ENCODE measurements at places on chromosomes 12 and 14. TPM values are rescaled to one million over a fixed set of nuclear protein-coding genes. Genes with fewer than 3 reads are reported as not detected.

DNA sequence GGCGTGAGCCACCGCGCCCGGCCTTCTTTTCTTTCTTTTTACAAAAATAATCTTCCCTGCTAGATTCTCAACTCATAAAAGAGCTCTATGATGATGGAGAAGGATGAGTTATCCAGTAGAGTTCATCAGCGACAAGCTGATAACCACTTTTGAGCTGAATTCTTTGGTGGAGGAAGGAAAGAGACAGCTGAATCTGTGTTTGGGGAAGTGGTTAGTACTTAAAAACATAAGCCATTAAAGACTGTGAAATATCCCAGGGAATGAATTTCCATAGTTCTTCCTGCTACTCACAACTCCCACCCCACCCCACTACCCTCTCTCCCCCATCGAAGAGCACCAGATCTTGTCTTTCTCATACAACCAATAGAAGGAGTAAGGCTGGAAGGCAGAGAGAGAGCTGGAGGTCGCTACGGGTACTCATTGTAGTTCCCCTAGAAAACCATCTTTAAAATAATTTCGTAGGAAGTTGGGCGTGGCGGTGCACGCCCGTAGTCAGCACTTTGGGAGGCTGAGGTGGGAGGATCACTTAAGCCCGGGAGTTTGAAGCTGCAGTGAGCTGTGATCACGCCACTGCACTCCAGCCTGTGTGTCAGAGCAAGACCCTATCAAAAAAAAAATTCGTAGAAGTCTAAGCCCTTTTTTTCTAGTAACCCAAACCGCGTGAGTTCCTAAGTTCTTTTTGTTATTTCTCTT, 647 bp upstream of the ESPL1 start:
- peak overlapping the region; percentile 33 for H3K4me3 ChIP-seq
- no peaks in the 10 kb centered on the region for H3K4me1 ChIP-seq
- H3K27ac ChIP-seq: no peak overlapping the region
- no peaks in the 10 kb centered on the region for H3K27me3 ChIP-seq
- no peak for DNase-seq
- H3K36me3 ChIP-seq: no peaks in the 10 kb centered on the region

Gene KCNMB4
- 2.6 TPM for total RNA-seq

DNA sequence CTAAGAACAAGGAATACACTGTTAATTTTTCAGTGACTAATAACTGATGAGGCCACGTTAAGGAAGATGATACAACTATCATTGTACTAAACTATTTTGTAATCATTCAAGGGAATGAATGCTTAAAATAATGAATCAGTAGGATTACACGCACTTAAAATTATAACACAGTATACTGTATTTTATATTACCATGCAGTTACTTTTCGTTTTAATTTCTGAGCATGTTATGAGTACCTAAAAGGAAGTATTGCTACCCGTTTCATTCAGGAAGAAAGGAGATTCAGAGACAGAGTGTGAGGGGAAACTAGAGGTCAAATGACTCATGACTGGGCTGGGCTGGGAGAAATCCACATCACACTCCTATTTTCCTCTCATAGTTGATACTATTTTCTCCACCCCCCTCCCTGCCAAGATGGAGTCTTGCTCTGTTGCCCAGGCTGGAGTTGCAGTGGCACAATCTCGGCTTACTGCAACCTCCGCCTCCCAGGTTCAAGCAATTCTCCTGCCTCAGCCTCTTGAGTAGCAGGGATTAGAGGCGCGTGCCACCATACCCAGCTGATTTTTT, 202.0 kb downstream of the PPM1H start:
- H3K36me3 ChIP-seq: no peaks in the 10 kb centered on the region
- H3K4me3 ChIP-seq: no peak overlapping the region
- no peaks in the 10 kb centered on the region for H3K27me3 ChIP-seq
- H3K27ac ChIP-seq: no peak overlapping the region
- DNase-seq: no peak

DNA sequence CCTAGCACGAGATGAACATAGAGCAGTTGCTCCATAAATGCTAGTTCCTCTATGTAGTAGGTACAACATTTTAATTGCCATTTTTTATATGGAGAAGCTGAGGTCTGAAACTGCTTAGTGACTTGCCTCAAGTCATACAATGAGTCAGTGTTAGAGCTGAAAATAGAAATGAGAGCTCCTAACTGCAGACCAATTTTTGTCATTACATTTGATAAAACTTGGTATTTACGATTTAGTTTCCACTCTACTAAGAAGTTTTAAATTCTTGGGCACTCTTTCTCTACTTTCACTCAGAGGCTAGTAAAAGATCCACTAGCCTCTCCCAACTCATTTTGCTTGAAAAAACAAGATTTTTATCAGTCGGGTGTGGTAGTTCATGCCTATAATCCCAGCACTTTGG, 8.1 kb upstream of the TMED10 start:
- H3K36me3 ChIP-seq: no peaks in the 10 kb centered on the region
- DNase-seq: no peak
- no peak overlapping the region for H3K27ac ChIP-seq
- H3K4me3 ChIP-seq: no peak overlapping the region
- H3K4me1 ChIP-seq: peaks cover 12% of the 10 kb centered on the region

Gene FAM90A1
- total RNA-seq: not detected

Gene CFAP251
- total RNA-seq: 0.60 TPM

Gene FAM186B
- total RNA-seq: 0.32 TPM

Gene LRRK2
- total RNA-seq: 10.9 TPM

GRCh38 chr12:47077206-47078085, 2.0 kb upstream of the PCED1B start:
- no peaks in the 10 kb centered on the region for H3K27me3 ChIP-seq
- no peak overlapping the region for H3K4me3 ChIP-seq
- H3K36me3 ChIP-seq: no peaks in the 10 kb centered on the region
- H3K4me1 ChIP-seq: no peaks in the 10 kb centered on the region
- no peak overlapping the region for H3K27ac ChIP-seq
- DNase-seq: no peak

Gene NGB
- not detected for total RNA-seq

Gene SAMD15
- not detected for total RNA-seq

Gene SIX1
- not detected for total RNA-seq

Gene EGLN3
- 46.5 TPM for total RNA-seq

GRCh38 chr12:55996201-55996714, 818 bp upstream of the SUOX start:
- peak overlapping the region; percentile 27 for H3K4me3 ChIP-seq
- no peak for DNase-seq
- peaks cover 12% of the 10 kb centered on the region for H3K4me1 ChIP-seq
- no peaks in the 10 kb centered on the region for H3K27me3 ChIP-seq
- H3K36me3 ChIP-seq: peaks cover 44% of the 10 kb centered on the region

GRCh38 chr14:76930549-76930948, 98.0 kb downstream of the IRF2BPL start:
- no peak overlapping the region for H3K27ac ChIP-seq
- no peak for DNase-seq
- H3K36me3 ChIP-seq: no peaks in the 10 kb centered on the region
- no peaks in the 10 kb centered on the region for H3K27me3 ChIP-seq
- no peak overlapping the region for H3K4me3 ChIP-seq

Gene SERPINA3
- total RNA-seq: 104 TPM

- no peak overlapping the region for H3K27ac ChIP-seq
- no peaks in the 10 kb centered on the region for H3K27me3 ChIP-seq
- H3K4me1 ChIP-seq: no peaks in the 10 kb centered on the region
- DNase-seq: no peak
- no peaks in the 10 kb centered on the region for H3K36me3 ChIP-seq
- H3K4me3 ChIP-seq: no peak overlapping the region
These were observed 226.7 kb upstream of the ABCD2 start for GRCh38 chr12:39846304-39846703.

DNA sequence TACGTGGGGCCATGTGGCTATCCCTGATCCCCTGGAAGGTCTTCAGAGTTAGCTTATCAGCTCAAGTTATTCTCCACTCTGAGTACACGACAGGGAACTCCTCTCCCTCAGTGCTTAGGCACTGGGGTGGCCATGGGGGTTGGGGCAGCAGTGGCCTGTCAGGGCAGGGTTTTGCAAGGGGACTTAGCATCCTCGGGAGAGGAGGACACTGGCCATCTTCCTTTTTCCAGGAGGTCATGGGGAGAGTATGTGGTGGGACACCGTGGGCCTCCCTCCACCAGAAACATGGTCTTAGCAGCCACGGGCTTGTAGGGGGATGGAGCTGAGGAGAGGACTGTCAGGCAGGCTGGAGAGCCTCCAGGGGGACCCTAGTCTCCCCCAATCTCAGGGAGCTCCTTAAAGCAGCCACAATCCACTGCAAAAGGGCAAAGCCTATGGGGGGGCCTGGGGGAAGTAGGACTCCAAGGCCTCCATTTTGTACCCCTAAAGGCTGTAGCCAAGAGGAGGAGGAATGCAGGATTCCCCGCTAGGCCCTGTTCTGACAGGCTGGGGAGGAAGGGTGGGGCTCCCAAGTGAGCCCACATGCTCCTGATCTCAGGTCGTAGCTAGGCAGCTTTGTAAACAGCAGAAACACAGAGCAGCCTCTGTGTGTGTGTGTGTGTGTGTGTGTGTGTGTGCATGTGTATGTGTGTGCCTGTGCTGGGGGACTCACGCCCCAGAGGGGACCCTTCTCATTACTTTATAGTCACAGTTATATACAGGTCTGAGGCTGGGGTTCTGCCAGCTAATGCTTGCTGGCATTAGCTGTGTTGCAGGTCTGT, 36.6 kb downstream of the KRT80 start:
- H3K4me1 ChIP-seq: peaks cover 9% of the 10 kb centered on the region
- H3K27ac ChIP-seq: no peak overlapping the region
- no peak overlapping the region for H3K4me3 ChIP-seq
- DNase-seq: peak; percentile 51
- no peaks in the 10 kb centered on the region for H3K36me3 ChIP-seq

DNA sequence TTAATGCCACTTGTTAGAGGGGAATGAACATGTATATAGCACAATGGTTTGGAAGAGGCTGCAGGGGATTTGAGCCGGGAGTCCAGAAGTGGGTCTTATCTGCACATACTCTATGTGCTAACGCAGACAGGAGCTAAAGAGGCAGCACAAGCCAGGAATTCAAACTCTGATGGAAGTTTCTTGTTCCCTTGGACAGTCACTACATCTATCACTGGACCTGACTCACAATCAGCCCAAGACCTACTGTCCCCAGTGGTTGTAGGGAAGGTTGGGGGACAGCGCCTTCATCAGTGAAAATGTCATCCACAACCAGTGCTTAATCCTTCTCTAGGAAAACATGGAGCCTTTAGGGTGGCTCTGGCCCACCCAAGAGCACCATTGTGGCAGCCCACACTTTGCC, 107.8 kb downstream of the GCH1 start:
- H3K27me3 ChIP-seq: no peaks in the 10 kb centered on the region
- no peaks in the 10 kb centered on the region for H3K36me3 ChIP-seq
- no peak for DNase-seq
- H3K27ac ChIP-seq: no peak overlapping the region

- peaks cover 18% of the 10 kb centered on the region for H3K36me3 ChIP-seq
- no peak for DNase-seq
- no peak overlapping the region for H3K27ac ChIP-seq
- H3K27me3 ChIP-seq: no peaks in the 10 kb centered on the region
- no peak overlapping the region for H3K4me3 ChIP-seq
These were observed 71.4 kb downstream of the TMEM260 start for GRCh38 chr14:56650979-56651378.

DNA sequence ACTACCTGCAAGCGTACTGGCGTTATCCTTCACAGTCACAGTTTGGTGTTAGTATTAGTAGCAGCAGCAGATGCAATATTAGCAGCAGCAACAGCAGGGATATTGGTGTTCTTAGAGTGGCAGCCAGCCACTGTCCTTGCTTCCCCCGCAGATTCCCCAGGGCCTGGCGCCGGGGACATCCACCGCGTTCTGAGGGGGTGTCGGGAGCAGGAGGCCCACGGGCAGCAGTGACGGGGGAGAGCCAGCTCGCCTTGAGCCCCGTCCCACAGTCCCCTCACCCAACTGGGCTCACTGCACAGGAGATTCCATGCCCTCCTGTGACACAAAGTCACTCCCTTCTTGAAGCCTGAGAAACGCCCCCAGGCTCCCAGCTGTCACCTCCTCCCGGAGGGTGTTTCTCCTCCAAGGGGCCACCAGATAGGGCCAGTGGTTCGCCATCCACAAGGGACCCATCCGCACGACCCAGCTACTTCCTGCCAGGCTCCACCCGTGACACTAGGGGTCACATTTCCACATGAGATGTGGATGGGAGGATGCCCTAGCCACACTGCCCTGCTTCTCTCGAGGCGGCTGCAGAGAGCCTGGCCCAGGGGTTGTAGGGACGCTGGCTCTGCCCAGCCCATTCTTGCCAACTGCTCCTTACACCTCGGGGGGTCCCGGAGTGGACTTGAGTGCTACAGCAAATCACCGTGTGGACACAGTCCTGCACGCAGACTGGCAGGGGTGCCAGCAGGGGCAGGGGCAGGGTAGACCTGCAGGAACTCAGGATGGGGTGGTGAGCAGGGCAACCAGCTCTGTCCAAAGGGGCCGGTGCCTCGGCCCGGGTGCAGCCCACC, 123.1 kb downstream of the PIWIL1 start:
- no peaks in the 10 kb centered on the region for H3K4me1 ChIP-seq
- H3K27ac ChIP-seq: no peak overlapping the region
- no peaks in the 10 kb centered on the region for H3K27me3 ChIP-seq
- no peaks in the 10 kb centered on the region for H3K36me3 ChIP-seq
- DNase-seq: no peak

Gene NKX2-1
- not detected for total RNA-seq

GRCh38 chr14:71004481-71004880, 97.2 kb downstream of the PCNX1 start:
- no peaks in the 10 kb centered on the region for H3K27me3 ChIP-seq
- H3K4me1 ChIP-seq: peaks cover 7% of the 10 kb centered on the region
- H3K27ac ChIP-seq: no peak overlapping the region
- H3K4me3 ChIP-seq: no peak overlapping the region
- H3K36me3 ChIP-seq: no peaks in the 10 kb centered on the region

Gene CAPZA3
- not detected for total RNA-seq

GRCh38 chr12:87793131-87793530, 236.1 kb downstream of the C12orf50 start:
- H3K27me3 ChIP-seq: no peaks in the 10 kb centered on the region
- H3K4me1 ChIP-seq: no peaks in the 10 kb centered on the region
- H3K27ac ChIP-seq: no peak overlapping the region
- DNase-seq: no peak

DNA sequence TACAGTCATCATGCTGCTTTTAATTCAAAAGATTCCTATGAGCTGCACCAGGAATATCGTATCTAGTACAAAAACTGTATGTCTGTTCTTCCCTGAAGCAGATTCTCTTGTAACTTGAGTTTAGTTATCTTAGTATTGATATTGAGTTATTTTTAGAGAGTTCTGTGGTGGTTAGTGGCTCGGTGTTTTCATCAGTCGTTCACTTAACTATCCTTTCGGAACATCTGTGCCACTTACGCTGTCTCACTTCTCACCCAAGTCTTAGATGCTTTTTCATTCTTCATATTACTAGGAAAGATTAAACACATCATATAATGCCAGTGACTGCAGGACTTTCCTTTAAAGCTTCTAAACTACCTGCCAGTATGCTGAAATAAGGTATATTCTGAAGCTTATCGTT, 251.0 kb downstream of the FBXL14 start:
- H3K4me1 ChIP-seq: peaks cover 9% of the 10 kb centered on the region
- H3K27ac ChIP-seq: no peak overlapping the region
- H3K36me3 ChIP-seq: no peaks in the 10 kb centered on the region
- H3K27me3 ChIP-seq: no peaks in the 10 kb centered on the region
